MCF 10A (cell line): ENCODE measurements at places on chromosomes 12 and 14.

DNA sequence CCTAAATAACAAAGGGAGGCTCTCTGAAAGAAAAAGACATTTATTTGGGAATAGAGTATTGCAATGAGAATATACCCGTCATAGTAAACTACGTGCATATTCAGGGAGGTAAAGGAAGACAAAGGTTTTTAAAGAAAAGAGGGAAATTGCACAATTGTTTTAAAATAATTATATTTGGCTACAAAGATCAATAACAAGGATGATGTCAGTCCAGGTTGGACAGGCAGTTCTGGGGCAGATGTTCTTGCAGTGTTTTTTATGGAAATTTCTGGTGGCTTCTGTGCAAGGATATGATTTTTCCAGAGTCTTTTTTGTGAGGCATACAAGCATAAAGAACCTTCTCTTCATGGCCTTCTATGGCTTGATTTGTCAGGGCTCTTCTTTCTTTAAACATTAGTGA lies 29.6 kb downstream of the HSD17B6 start:
- DNase-seq, result no peak

DNA sequence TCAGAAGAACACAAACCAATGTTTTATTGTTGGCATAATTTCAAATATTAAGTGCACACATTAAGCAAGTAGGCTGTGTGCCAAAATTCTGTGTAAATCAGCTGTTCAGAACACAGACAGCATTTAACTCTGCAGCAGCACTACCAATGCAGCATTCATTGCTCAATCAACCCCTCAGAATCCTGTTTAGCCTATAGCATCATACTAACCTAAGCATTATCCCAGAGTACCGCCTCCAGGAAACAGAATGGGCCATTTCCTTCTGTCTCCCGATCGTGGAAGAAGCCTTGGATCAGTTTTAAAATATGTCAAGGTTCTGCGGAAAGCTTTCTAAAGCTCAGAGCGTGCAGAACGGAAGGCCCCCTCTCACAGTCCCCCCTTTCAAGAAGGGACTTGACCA lies 3.3 kb downstream of the IL26 start:
- peak; percentile 24 for DNase-seq

DNA sequence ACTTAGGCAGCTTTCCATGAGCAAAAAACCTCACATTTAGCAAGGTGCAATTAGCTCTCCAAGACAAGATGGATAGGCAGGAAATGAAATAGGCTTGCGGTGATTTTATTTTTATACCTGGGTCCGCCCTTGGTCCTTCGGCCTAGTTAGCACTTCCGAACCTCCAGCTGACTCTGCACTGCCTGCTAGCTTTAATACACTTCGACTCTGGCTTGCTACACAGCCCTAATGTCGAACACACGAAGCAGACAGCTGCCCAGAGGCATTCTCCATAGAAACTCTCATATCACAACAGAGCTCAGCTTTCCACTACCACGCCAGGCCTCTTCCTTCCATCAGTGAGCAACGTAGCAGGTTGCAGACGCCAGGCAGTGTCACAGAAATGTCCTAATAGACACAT lies 688.0 kb downstream of the VRK1 start:
- DNase-seq, result no peak

- DNase-seq, result peak; percentile 34
These were observed 61.0 kb downstream of the CPM start for GRCh38 chr12:68871921-68872320.

DNA sequence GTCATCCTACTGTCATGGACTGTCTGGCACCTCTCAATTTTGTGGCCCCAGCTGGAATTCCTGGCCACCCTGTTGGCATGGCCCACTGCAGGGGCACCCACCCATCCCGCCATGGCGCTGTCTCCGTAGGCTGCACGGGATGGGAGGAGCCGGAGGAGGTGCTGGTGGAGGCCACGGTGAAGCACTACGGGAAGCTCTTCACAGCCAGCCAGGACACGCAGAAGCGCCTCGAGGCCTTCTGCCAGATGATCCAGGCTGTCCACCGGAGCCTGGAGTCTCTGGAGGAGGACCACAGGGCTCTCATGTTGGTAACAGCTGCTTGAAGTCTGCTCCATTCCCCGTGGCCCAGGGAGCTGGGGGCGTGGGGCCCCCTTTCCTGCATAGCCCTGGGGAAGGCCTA lies 3.9 kb downstream of the CCDC197 start:
- no peak for DNase-seq

DNA sequence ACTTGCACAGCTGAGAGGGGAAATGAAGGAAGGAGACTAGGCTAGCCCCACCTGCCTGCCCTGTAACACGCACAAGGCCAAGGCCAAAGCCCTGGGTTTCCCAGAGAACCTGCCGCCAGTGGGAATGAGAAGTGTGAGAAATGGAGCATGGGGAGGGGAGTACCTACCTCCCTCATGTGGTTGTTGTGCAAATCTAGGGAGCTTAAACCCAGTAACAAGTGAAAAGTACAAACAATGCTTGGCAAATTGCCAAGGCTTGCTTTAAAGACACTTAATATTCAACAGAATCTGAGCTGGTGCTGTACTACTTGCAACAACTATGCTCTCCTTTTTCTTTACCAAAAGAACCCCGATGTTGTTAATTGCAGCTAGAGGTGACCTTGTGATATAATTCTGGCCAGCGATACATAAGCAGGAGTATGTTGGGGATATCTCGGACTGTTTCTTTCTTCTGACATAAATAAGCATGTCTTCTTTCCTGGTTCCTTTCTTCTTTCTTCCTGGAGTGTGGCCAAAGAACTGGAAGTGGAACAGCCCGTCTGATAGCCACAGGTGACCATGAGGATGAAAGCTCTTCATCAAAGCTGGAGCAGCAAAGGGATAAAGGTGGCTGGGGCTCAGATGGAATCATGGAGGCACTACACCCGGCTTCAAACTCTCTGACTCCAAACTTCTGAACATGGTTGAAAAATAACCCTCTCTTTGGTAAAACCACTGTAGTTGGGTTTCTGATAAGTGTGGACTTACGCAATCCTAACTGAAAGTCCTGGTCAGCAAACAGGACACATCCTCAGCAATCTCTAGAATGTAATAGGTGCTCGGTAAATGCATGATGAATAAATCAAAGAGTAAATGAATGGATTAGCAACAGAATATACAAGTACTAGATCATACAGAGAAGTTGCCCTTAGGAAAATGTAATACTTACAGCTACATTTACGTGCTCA lies 207.9 kb downstream of the NUAK1 start:
- DNase-seq, result peak; percentile 23
